Nephron progenitor cell (in vitro differentiated cells): ENCODE measurements at places on chromosomes 16 and 17.

GRCh38 chr17:78717431-78717980 is 64.6 kb downstream of the CYTH1 start:
- H3K27ac ChIP-seq = no peak overlapping the region
- DNase-seq = no peak
- H3K36me3 ChIP-seq = no peaks in the 10 kb centered on the region

DNA sequence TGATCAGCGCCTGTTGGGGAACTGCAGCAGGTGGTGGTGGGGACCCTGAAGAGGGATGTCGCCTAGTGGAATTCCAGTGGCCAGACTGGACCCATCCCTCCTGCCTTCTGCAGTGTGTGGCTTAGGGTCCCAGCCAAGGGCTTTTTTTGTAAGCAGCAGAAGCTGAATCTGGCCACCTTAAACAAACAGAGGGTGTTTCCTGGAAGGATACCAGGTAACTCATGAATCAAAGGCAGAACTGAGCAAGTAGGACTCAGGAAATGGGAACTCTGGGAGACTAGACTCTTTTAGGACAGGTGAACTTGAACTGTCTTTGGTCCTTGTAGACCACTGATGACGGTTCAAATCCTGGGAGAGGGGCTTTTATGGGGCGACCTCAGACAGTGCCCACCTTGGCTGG is 124.0 kb downstream of the ABCC6 start:
- no peak for DNase-seq
- no peak overlapping the region for H3K4me3 ChIP-seq
- H3K36me3 ChIP-seq = peaks cover 53% of the 10 kb centered on the region
- H3K27me3 ChIP-seq = no peaks in the 10 kb centered on the region

DNA sequence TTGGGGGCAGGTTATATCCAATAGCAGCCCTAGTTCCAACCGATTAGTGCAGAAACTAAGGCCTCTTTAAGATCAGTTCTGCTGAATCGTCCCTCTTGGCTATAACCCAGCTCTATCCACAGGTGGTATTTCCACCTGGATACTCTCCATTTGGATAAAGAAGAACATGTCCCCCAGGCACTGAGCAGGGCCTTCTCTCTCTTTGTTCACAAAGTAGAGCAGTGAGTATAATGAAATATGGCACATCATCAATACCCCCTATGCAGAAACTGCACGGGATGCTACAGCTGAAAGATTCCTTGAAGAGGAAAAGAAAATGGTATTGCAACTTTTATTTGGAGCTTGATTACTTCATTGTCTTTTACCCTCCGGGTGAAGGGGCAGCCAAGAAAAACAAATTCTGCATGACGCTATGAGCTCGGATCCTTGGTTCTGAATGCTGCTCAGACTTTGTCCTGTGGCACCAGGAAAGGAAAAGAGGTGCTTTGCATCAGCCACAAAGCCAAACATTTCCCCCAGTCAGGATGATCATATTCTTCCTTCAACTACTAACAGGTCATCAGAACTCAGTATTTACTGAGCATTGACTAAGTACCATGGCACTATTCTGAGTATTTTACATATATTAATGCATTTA is 399.7 kb downstream of the NPIPA8 start:
- no peaks in the 10 kb centered on the region for H3K36me3 ChIP-seq
- no peak overlapping the region for H3K4me3 ChIP-seq
- no peak for DNase-seq
- no peaks in the 10 kb centered on the region for H3K27me3 ChIP-seq

DNA sequence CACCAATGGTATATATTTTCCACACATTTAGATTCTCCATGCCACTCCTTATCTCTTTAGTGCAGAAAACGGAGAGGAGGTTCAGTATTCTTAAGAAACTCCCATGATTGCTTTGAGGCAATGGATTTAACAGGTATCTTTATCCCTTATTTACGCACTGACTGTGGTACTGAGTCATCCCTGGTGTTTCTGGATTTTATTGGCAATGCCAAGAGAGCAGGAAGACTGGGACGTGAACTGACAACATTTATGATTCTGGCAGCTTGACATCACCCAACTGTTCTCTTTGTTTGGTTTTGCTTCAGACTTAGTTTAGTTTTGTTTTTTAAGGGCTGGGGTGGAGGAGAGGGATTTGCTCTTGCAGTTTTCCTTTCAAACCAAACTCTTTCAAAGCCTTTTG is 131.4 kb downstream of the WWOX start:
- peaks cover 35% of the 10 kb centered on the region for H3K4me1 ChIP-seq
- peaks cover 4% of the 10 kb centered on the region for H3K27me3 ChIP-seq
- H3K27ac ChIP-seq = peak overlapping the region; percentile 45
- DNase-seq = no peak

DNA sequence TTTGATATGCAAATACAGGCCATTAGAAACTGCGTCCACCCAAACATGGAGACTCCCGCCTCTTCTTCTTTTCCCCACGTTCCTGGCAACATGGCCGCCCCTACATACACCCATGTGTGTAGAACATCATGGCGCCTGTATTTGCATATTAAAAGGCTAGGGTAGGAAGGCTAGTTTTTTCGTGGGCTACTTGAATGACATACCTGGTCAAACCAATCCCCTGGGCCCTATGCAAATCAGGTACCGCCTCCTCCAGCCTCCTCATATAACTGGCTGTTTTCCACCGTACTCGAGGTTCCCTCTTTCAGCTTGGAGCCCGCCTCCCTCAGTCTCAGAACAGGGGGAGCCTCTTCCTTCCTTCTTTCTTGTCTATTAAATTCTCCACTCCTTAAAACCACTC is 840 bp upstream of the CD300LB start:
- H3K36me3 ChIP-seq = no peaks in the 10 kb centered on the region
- no peak for DNase-seq
- no peaks in the 10 kb centered on the region for H3K4me1 ChIP-seq
- no peak overlapping the region for H3K27ac ChIP-seq
- H3K27me3 ChIP-seq = peaks cover 48% of the 10 kb centered on the region
- H3K4me3 ChIP-seq = no peak overlapping the region

GRCh38 chr16:88894681-88895300 is 28.3 kb upstream of the PABPN1L start:
- DNase-seq = no peak
- no peaks in the 10 kb centered on the region for H3K36me3 ChIP-seq
- peaks cover 16% of the 10 kb centered on the region for H3K27me3 ChIP-seq

GRCh38 chr17:46037722-46038255 is 38.7 kb downstream of the STH start:
- DNase-seq = no peak
- no peaks in the 10 kb centered on the region for H3K4me1 ChIP-seq
- H3K4me3 ChIP-seq = no peak overlapping the region

DNA sequence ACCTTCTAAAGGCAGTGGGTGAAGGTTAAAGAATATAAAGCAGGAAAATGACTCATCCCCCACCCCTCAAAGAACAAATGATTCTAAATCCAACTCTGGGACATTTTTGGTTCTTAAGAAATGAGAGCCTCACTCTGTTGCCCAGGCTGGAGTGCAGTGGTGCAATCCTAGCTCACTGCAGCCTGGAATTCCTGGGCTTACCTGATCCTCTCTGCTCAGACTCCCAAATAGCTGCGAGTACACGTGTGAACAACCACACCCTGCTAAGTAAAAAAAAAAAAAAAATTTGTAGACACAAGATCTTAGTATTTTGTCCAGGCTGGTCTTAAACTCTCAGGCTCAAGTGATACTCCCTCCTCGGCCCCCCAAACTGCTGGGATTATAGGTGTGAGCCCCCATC is 298.8 kb upstream of the MAF start:
- H3K27me3 ChIP-seq = no peaks in the 10 kb centered on the region
- no peak for DNase-seq
- H3K4me1 ChIP-seq = no peaks in the 10 kb centered on the region
- H3K36me3 ChIP-seq = no peaks in the 10 kb centered on the region
- H3K27ac ChIP-seq = peak overlapping the region; percentile 16
- no peak overlapping the region for H3K4me3 ChIP-seq

- no peak overlapping the region for H3K27ac ChIP-seq
- peaks cover 4% of the 10 kb centered on the region for H3K27me3 ChIP-seq
- no peak overlapping the region for H3K4me3 ChIP-seq
- peaks cover 24% of the 10 kb centered on the region for H3K4me1 ChIP-seq
- H3K36me3 ChIP-seq = no peaks in the 10 kb centered on the region
- no peak for DNase-seq
These were observed 29.3 kb downstream of the KIFC3 start for GRCh38 chr16:57773019-57773418.

DNA sequence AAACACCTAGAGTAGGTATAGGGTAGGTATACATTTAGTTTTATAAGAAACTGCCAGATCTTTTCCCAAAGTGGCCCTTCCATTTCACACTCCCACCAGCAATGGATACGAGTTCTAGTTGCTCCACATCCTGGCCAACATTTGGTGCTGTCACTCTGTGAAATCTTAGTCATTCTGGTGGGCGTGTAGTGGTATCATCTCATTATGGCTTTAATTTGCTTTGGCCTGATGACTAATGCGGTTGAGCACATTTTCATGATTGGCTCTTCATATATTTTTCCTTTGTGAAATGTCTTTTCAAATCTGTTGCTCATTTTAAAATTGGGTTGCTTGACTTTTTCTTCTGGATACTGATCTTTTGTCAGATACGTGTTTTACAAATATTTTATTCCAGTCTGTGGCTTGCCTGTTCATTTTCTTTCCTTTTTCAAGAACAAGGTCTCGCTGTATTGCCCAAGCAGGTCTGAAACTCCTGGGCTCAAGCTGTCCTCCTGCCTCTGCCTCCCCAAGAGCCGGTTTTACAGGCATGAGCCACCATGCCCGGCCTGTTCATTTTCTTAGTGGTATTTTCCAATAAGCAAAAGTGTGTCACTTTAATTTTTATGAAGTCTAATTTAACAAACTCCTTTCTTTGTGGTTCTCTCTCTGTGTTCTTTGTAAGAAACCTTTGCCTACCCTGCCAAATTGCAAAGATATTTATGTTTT is 192.4 kb downstream of the SEC14L1 start:
- H3K4me3 ChIP-seq = no peak overlapping the region
- H3K27me3 ChIP-seq = peaks cover 7% of the 10 kb centered on the region
- no peak for DNase-seq
- H3K36me3 ChIP-seq = peaks cover 12% of the 10 kb centered on the region
- H3K27ac ChIP-seq = no peak overlapping the region

DNA sequence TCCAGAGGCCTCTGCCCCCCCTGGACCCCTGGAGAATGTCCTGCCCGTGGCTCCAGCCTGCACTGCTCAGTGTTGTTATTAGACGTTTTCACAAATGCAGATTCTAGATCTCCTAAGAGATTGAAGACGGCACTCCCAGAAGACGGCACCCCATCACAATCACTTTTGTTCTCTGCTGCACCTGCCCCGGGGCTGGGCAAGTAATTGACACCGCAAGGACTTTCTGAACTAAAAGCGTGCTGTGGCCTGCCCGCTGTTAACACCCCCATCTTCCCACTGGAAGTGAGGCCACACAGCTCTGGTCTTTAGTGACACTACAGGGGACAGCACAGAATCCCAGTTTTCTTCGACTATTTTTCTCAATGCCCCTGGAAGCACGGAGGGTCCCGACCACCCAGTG is 256.9 kb downstream of the ENGASE start:
- H3K4me3 ChIP-seq = no peak overlapping the region
- no peak overlapping the region for H3K27ac ChIP-seq
- DNase-seq = no peak
- H3K27me3 ChIP-seq = peaks cover 66% of the 10 kb centered on the region

GRCh38 chr16:10822702-10823101 is 4.1 kb upstream of the TVP23A start:
- H3K4me1 ChIP-seq = peaks cover 10% of the 10 kb centered on the region
- no peaks in the 10 kb centered on the region for H3K36me3 ChIP-seq
- H3K4me3 ChIP-seq = no peak overlapping the region
- H3K27ac ChIP-seq = no peak overlapping the region
- peaks cover 13% of the 10 kb centered on the region for H3K27me3 ChIP-seq

- DNase-seq = no peak
- H3K4me3 ChIP-seq = no peak overlapping the region
- H3K27me3 ChIP-seq = no peaks in the 10 kb centered on the region
- H3K4me1 ChIP-seq = peaks cover 48% of the 10 kb centered on the region
- peaks cover 4% of the 10 kb centered on the region for H3K36me3 ChIP-seq
These were observed 506.8 kb upstream of the SALL1 start for GRCh38 chr16:51657848-51658247.

DNA sequence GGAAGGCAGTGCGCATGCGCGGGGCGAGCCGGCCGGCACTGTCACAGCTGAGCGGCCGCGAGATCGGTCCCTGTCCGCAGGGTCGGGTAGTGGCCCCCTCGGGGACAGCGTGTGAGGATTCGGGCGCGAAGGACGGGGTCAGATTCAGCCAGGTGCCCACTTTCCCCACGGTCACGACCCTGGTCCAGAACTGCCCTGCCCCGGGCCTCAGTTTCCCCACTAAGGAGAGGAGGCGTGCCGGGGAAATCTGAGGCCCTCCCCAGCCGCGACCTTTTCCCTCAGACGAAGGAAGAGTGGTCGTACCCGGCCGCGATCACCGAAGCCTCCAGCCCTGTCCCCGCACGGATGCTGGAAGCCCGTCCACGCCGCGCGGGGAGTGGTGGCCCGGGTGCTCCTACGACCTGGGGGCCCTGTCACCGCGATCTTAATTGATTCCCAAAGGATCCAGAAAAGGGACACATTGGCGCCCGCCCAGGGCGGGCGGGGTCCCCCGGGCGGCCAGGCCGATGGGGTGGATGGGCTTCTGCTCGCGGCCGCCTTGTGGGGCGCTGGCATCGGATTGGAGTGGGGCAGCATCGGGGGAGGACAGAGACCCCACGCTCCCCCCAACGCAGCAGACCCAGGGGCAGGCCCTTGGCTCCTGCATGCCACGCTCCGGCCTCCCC is 57.7 kb downstream of the SRL start:
- H3K36me3 ChIP-seq = no peaks in the 10 kb centered on the region
- H3K27me3 ChIP-seq = peaks cover 4% of the 10 kb centered on the region
- peaks cover 22% of the 10 kb centered on the region for H3K4me1 ChIP-seq
- DNase-seq = no peak
- no peak overlapping the region for H3K27ac ChIP-seq

GRCh38 chr17:54974759-54975158 is 6.2 kb downstream of the STXBP4 start:
- peaks cover 70% of the 10 kb centered on the region for H3K36me3 ChIP-seq
- H3K27me3 ChIP-seq = no peaks in the 10 kb centered on the region
- H3K4me1 ChIP-seq = peaks cover 6% of the 10 kb centered on the region

GRCh38 chr17:16391451-16391850 is 10.6 kb downstream of the UBB start:
- no peak overlapping the region for H3K27ac ChIP-seq
- peaks cover 20% of the 10 kb centered on the region for H3K36me3 ChIP-seq
- no peak overlapping the region for H3K4me3 ChIP-seq
- no peak for DNase-seq
- H3K27me3 ChIP-seq = peaks cover 7% of the 10 kb centered on the region
- peaks cover 18% of the 10 kb centered on the region for H3K4me1 ChIP-seq
